ENCODE measurements at places on chromosomes 16 and 17. TPM values are rescaled to one million over a fixed set of nuclear protein-coding genes. Genes with fewer than 3 reads are reported as not detected.

ACSM3 gene
- 46.7 TPM for total RNA-seq

TM4SF5 gene
- total RNA-seq = 20.8 TPM

GRCh38 chr17:40203131-40203530 is 16.0 kb upstream of the WIPF2 start:
- DNase-seq = no peak

DNA sequence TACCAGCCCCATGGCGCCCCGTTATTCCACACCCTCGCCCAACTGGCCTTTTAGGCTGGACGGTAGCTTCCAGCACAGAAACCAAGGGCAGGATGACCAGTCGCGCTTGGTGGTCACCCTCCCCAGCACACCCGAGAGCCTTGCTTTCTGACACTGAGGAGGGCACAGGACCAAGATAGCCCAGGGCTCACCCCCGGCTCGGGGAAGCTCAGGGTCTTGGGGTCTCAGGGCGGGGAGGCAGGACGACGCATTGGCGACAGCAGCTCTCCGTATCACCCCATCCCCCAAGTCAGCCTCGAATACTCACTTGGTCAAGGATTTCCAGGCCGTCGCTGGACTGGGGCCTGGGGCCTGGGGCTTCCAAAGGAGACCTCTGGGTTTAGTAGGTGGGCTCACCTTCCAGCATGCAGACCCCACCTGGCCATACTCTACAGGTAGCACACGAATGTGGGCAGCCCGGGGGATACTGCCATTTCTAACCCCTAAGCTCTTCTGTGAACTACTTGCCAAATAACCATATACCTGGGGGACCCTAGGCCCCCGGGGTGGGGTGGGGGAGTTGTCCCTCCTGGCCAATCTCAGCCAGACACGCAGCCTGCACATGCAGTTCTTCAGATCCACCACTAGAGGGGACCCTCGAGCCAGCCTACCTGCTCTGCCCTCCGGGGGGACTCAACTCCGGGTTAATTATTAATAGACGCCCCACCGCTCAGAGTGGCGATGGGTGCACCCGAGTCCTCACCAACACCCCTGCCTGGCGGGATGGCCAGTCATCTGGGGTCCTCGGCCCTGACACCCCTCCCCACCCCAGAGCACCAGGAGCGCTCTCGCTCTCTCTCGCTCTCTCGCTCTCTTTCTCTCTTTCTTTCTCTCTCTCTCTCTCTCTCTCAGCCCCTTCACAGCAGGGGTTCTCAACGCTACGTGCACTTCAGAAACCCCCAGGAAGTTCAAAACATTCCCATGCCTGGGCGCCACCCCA is 30.0 kb downstream of the TBC1D16 start:
- DNase-seq = peak; percentile 80

- peak; percentile 26 for DNase-seq
Measured at GRCh38 chr16:31265329-31266245, 5.8 kb downstream of the ITGAM start.

GRCh38 chr16:81716478-81717225 is 62.4 kb upstream of the PLCG2 start:
- no peak for DNase-seq

DNA sequence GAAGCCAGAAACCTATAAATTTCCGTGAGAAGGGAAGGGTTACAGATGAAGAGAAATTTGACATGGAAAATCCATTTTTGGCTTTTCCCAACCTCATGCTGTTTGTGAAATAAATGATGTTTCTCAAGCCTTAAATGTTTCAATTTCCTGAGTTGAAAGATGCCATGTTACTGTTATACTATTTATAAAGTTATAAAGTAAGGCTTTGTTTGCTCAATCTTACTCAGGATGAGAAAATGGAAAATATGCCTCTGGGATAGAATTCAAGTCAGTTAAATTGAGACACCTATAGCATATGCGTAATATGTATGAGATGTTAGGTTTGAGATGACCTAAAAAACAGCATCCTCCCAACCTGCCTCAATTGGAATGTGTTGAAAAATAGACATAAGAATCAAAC is 19.9 kb upstream of the FAM20A start:
- DNase-seq = no peak

DNA sequence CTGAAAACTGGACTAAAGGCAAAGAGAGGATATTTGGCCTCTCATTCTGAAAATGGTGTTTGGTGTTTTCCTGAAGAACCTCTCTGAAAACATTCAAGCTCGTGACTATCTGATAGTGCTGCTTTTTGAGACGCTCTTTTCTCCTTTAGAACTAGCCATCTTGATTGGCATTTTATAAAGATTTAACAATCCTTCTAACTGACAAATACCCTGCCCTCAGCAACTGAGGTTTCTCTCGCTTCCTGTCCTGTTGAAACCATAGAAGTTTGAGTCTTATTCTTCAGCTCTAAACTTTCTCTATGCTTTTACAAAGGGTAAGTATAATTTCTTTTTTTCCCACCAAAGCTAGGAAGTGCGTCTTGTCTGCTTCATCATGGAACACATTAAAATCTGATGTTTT is 13.3 kb downstream of the CNEP1R1 start:
- no peak for DNase-seq
